ENCODE measurements at places on chromosomes 3 and 15. TPM values are rescaled to one million over a fixed set of nuclear protein-coding genes. Genes with fewer than 3 reads are reported as not detected.

The GOLGA8O gene
- total RNA-seq: 1.3 TPM

The CFAP91 gene
- total RNA-seq: 3.1 TPM

GRCh38 chr3:46615050-46615775, 2.9 kb downstream of the FAM240A start:
- no peak for DNase-seq
- H3K27ac ChIP-seq: no peak overlapping the region
- H3K36me3 ChIP-seq: no peaks in the 10 kb centered on the region
- no peaks in the 10 kb centered on the region for H3K27me3 ChIP-seq
- H3K4me1 ChIP-seq: peaks cover 11% of the 10 kb centered on the region
- no peak overlapping the region for H3K4me3 ChIP-seq

DNA sequence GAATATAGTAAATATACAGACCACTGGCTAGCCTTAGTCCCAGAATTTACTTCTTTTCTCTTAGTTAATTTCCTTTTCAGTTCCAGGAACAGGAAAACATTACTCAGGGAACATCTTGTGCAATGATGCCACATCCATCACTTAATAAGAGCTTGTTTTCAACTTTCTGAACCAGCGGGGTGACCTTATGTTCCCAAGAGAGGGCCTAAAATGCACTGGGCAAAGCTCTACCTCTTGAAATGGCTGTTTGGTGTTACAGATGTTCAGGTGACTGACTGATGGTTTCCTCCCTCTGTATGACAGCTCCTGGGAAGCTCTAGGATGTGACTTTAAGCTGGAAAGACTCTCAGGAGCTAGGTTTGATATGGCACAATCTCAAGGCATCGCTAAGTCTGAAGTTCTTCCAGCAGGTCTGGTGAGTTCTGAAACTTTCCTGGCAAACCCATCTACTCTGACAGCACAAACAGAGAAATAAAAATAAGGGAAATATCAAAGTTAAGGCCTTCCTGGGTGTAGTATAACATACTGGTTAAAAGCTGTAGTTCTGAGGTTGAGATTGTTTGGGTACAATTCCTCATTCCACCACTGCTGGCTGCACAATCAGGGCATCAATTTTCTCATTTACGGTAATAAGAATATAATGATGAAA, 98.6 kb downstream of the ZIC1 start:
- H3K27me3 ChIP-seq: no peaks in the 10 kb centered on the region
- no peak overlapping the region for H3K27ac ChIP-seq
- H3K4me3 ChIP-seq: no peak overlapping the region
- no peak for DNase-seq
- no peaks in the 10 kb centered on the region for H3K36me3 ChIP-seq
- no peaks in the 10 kb centered on the region for H3K4me1 ChIP-seq

GRCh38 chr15:40770147-40770721, 454 bp downstream of the C15orf62 start:
- H3K36me3 ChIP-seq: peaks cover 17% of the 10 kb centered on the region
- H3K4me3 ChIP-seq: no peak overlapping the region
- DNase-seq: no peak
- H3K4me1 ChIP-seq: peaks cover 45% of the 10 kb centered on the region
- H3K27me3 ChIP-seq: no peaks in the 10 kb centered on the region

Measured in right lobe of liver (tissue), 6 donors.